ENCODE measurements at places on chromosomes 1 and 21.
A peak's percentile ranks its signal among the peaks of the same experiment; 100 is the strongest.

DNA sequence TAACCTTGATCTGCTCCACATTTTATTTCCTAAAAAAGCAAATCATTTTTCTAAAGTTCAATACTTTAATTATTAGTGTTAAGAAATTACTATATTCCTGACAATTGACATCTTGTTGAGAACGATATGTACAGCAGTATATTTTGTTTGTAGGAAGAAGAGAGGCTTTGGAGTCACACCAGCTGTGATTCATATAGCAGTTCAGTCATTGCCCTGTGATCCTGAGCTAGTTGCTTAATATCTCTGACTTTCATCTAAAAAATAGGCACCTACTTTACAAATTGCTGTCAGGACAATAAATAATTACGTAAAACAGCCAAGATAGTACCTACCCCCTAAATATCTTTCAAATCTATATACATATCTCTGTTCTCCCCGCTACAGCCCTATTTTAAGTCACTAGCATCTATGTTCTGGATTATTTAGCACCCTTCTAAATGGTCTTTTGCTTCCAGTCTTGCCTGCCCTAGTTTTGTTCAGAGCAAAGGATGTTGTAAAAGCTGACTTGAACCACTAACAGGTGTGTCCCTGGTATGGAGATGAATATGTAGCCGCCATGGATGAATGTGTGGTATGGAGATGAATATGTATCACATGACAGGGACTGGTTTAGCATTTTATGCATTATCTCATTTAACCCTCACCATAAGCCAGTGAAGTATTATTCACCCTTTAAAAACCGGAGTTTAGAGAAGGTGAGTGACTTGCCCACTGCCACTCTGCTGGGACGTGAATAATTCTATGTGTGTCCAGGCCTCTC is 42.2 kb downstream of the RNF220 start:
- no peak for DNase-seq

DNA sequence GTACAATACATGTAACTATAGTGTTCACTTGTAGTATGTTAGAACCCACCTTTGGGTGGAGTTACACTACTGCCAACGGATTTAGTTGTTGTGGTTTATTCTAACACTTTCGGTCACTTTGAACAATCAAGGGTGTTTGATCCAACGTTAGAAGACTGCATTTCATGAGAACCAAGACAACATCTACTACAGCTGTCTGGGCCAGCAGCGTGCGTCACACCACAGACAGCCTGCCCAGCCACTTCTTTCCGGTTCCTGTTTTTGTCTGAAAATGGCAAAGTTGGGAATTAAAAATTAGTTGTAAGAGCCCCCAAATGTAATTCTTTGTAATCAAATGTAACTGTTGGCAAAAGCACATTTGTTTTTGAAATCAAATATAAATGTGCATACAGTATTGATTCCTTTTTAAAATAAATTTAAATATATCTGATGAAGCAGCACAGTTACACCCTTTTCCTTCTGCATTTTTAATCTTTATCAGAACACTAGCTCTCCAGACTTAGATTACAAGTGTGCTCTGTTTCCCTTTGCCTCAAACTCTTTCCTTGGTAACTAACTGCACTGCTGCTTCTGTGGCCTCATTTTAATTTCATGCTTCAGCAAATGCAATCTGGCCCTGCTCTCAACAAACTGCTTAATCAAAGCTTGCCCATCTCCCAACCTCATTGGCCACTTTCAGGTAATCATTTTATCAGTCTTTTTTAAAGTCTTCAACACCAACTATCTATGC is 86.6 kb upstream of the DPH5 start:
- DNase-seq = no peak

DNA sequence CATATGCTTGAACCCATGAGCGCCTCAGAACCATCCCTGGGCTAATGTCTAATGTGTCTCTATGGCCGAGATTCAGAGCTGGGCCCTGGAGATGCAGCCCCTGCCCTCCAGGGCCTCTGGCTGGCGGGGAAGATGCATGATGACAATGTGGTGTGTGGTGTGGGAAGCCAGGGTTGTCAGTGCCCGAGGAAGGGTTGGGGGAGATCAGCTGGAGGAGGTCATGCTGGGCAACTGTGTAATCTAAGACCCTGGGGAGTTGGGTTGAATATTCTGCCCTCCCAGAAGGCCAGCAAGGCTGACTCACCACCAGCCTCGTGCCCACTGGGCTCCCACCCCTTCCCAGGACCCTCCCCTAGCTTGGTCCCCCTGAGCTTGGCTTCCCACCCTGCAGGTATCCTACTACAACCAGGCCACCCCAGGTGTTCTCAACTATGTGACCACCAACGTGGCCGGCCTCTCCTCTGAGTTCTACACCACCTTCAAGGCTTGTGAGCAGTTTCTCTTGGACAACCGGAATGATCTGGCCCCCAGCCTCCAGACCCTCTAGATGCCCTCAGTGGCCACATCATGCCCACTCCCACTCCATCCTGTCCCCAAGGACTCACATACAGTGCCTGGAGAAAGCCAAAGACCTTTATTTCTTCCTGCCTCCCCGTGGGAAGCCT is 14.6 kb downstream of the FAM151A start:
- DNase-seq = no peak

GRCh38 chr1:232995189-232995588 is 44.8 kb downstream of the NTPCR start:
- no peak for DNase-seq

DNA sequence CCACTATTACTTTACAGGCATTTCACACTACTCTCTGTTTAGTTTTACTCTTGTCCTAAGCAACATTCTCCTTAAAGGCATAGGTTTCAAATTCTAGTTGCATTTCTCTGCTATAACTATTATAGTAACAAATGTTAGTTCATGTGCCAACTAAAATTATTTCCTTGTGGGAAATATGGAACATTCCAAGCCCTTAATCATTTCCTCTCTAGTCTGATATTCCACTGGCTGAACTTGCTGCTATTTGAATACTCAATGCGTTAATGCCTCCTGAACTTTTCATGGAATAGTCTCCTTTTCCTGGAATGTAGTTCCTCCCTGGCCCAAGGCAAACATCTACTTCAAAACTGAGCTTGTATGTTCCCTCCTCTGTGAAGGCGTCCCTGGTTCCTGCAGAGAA is 19.3 kb upstream of the TBX19 start:
- no peak for DNase-seq

DNA sequence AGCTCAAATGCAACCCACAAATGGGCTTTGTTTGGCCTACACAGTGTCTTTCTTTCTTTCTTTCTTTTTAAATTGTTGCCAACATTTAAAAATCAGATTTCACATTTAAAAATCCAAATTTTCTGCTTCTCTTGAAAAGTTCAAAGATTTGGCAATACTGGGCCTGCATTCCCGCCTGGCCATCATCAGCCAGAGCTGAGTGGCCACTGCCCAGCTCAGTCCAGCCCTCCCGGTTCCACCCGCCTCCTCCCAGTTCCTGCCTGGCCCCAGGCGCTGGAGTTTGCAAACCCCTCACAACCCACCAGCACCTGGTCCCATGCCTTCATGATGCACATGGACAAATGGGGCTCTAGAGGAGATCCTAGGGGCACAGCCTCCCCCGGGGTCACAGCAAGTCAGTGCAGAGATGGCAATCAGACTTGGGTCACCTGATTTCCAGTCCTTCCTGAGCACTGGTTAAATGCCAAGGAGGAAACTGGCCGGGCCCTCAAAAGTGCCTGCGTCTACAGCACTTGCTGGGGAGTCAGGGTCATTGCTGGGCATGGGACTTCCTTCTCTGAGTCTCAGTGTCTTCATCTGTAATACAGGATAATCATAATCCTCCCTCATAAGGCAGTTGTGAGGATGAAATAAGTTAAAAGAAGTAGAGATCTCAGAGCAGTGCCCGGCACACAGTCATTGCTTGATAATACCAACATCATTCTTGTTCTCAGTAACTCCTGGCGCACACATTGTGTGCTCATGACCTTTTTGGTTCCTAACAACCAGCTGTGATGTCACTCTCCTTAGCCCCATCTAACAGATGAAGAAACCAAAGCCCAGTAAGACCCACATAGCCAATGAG is 41.0 kb upstream of the LAPTM5 start:
- DNase-seq = no peak

DNA sequence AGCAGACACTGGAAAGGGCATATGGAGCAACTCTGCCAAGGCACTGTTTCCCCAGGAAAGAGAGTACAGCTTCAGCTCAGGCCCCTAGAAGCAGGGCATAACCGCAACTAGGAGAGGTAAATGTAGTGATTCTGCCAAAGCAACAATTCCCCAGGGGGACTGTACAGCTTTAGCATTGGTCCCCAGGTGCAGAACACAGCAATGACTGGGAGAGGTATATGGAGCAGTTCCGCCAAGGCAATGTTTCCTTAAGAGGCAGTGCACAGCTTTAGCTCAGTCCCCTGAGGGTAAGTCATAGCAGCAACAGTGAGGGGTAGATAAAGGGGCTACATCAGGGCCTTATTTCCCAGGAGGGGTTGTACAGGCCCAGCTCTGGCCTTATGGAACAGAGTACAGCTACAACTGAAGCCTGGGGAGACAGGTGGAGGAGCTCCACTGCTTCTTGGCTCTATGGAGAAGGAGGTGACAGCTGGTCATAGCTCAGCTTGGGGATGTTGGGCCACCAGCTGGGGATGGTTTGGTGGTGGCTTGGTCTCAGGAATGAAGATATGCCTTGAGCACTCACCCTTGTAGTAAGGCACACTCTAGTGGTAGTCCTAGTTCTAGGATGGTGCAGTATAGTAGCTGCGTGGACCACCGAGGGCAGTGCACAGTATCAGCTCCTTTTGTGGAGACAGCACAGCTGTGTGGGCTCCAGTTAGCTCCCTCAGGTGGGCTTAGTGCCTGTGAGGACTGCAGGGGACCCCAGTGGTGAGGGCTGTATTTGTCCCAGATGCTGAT is 582.7 kb downstream of the PTPRC start:
- DNase-seq = no peak

DNA sequence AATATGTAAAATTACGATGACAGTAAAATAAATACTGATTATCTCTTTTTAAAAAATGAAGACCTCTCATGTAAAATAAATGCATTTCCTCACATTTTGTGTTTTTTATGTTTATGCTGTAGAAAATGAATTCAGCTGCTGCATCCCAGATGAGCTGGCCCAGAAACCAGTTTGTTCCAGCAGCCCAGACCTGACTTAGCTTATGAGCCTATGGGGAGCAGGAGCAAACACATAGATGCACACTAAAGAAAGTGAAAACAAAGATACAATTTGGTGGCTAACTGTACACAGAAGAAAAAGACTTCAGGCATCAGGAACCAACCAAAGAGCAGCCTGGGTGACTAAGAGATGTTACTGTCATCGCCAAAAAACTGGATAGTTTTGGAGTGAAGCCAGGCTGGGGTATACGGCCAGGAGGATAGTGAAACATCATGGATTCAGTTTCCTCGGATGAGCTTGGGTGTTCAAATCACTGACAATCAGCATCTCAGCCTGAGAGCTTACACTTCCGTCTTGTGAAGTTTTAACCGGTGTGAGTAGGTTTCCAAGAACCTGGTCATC is 113.9 kb upstream of the BACE2 start:
- no peak for DNase-seq

GRCh38 chr1:46718340-46718726 is 581 bp downstream of the EFCAB14 start:
- DNase-seq = no peak

DNA sequence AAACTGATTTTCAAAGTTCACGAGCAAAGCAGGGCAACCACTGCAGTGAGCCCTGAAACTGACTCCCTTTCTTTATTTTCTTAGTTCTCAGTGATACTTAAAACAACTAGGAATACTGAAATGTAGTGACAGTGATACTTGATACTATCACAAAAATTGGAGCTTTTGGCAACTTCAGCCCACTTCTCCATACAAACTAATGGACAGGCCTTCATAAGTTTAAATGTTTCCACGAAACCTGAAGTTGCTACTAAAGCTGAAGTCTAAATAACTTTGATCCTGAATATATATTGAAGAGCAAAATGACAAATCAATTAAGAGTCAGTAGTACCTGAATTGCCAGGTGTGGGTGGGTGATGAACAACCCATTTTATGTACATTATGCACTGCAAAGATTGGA is 10.0 kb downstream of the NR5A2 start:
- no peak for DNase-seq

DNA sequence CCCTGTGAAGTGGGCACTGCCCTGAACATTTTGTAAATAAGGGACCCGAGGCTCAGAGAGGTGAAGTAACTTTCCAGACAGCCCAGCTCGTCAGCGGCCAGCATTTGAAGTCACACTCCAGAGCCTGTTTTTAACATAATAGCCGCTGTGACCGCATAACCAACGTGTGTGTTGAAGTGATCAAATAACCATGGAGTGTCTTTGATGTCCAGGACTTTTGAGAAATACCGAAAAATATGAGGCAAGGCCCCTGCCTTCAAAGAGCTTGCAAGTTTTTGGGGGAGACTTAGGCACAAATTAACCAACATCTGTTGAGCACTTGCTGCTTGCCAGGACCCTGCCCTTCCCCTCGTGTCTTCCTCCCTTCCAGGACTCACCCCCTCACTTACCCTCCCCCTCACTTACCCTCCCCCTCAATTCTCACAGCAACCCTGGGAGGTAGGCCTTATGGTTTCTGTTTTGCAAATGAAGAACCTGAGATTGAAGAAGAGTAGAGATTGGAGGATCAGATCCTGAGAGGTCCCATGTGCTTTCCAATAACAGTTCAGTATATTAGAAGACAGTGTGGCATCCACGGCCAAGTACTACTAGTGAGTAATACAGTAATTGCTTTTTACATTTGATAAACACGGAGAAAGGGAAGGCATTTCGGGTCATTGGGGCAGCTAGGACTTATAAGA is 1.3 kb upstream of the SLC16A1 start:
- DNase-seq = peak; percentile 62

DNA sequence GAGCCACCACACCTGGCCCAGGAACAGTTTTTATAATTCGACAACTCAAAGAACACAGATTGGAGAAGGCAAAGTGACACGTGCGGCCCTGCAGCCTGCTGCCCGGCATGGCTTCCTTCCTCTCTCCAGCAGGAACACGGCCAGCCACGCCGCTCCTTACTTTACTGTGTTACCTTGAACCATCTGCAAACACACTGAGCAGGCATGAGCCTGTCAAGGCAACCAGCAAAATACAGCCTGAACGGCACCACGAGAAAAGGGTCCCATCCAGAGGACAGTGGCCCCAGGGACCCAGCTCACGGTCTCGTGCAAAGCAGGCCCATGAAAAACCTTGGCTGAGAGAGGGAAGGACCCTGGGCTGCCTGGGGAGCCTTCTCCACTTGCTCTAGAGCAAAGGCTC is 38.8 kb downstream of the NPHP4 start:
- no peak for DNase-seq

Data from H1 (cell line).